Right hindlimb (tissue), 1 donor: ENCODE measurements at places on chromosomes 12 and 14.
A peak's percentile ranks its signal among the peaks of the same experiment; 100 is the strongest.

GRCh38 chr12:4091016-4091743, 182.4 kb upstream of the CCND2 start:
- DNase-seq, result no peak

DNA sequence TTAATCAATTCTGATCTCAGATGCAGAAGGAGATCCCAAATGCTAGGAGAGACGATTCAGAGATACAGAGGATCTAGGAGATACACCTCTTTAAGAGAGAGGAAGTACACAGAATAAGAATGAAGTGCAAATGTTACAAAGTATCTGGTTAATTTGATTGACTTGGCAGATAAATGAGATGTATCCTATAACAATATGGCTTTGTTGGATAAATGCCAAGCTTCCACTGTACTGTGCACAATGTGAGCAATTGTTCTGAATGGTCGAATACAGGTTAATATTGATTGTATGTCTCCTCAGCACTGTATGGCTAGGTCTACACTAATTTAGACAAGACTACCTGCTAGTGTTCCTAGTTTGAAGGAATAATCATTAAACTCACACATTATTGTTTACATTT, 119.6 kb upstream of the PTPRB start:
- DNase-seq, result no peak

DNA sequence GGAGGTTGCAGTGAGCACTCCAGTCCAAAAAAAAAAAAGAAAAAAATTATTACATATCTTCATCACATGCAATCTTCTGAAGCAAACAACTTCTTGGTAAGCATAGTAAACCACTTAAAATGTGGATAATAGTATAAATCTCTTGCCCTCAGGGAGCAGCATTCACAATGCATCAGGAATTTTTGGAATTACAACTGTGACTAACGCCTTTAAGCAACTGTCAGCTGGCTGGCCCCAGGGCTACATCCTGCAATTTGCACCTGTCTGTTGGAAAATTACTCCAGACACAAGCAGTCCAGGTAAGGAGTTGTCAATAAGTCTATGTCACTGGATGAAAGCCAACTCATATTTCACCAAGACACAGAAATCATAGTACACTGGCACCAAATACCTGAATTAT, 5.5 kb upstream of the SLC7A7 start:
- DNase-seq, result no peak

- no peak for DNase-seq
These were observed 27.2 kb downstream of the NOC4L start for GRCh38 chr12:132171293-132171967.

DNA sequence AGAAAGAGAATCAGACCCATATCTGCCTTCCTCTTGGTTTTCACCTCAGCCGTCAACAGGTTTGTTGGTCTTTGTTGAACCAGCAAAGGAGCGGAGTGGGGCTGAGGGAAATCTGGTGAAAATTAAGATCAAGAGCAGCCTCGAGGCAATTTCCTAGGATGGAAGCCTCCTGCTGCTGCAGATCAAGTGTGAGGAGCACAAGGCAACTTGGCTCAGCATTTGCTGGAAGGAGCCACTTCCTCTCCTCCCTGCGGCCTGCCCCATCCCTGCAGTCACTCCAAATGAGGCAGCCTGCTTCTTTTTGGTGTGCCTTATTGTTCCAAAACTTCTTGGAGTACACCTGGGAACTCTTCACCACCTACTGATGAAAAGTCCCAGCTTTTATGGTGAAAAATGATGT, 4.9 kb downstream of the TC2N start:
- DNase-seq, result no peak

- no peak for DNase-seq
These were observed 93.8 kb downstream of the SLC38A6 start for GRCh38 chr14:61074852-61075251.

GRCh38 chr12:30823764-30824163, 69.0 kb upstream of the CAPRIN2 start:
- DNase-seq, result no peak

DNA sequence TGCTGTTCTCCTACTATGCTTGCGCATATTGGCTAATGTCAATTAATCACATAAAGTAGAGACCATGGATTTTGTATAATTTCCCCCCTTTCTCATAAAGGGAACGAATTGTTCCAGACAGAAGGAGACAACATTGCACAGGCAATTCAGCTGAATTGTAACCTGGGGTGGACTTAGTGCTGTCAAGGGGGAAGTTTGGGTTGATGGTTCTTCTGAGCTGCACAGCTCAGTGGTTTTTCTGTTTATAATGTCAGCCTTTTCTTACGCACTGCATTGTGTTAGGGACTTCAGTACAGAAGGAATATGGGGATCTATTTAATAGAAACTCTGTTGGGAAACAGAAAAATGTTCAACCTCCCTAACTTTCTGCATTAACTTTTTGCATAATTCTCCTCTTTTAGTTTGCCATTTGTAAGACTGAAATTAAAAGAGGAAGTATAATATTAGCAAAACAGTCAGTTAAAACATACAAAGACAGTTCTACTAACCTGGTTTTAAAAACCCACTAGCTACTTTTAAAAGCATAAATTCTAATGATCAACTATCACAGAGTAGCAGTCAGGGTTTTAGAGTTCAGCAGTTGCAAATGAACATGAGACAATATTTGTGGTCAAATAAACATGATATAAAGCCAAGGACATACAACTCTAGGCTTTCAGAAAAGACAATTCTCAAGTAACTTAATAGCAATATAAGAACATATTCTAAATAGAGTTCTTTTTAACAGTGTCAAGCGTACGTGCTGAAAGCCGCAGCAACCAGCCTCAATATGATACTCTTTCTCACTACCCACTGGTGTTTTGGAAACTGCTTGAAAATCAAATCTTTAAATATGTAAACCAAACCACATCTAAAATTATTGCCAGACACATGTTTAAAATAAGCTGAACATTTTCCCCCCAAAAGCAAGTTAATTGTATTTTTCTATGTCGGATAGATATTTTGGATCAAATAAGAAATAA, 393.0 kb downstream of the FSCB start:
- no peak for DNase-seq

DNA sequence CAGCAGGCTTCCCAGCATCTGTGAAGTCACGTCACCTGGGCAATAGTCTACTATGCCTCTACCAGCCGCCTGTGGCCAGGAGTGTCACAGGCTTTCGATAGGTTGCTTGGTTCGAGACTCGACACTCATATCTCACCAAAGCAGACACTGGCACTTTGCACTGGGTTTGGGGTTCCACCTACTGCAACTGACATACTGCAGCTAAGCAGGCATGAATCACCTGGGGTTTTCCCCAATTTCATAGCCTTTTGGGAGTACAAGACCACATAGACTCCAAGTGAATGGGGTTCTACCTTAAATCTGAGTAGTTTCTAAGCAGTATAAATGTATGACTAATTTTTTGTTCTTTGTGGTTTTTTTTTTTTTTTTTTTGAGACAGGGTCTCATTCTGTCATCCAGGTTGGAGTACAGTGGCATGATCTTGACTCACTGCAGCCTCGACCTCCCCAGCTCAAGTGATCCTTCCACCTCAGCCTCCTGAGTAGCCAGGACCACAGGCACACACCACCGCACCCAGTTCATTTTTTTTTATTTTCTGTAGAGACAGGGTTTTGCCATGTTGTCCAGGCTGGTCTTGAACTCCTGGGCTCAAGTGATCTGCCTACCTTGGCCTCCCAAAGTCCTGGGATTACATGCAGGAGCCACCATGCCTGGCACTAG, 32.1 kb downstream of the DMAC2L start:
- no peak for DNase-seq

DNA sequence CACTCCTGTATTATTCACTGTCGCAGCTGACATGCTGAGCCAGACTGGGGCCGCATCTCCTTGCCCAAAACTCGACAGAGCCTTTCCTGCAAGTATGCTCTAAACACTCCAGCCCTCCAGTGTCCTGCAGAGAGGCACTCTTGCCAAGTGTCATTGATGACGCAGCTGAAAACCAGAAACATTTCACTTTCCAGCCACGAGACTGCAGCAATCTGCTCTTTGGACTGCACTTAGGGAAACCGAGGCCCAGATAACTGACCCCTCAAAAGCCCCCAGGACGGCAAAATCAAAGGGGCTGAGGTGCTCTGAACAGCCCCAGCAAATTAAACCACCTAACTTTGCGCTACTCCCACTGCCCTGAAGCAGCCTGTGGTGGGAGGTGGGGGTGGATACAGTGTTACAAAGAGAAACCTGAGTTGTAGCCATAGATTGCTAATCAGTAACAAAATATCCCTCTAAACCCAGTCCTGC, 2.6 kb downstream of the CCDC85C start:
- DNase-seq, result no peak

DNA sequence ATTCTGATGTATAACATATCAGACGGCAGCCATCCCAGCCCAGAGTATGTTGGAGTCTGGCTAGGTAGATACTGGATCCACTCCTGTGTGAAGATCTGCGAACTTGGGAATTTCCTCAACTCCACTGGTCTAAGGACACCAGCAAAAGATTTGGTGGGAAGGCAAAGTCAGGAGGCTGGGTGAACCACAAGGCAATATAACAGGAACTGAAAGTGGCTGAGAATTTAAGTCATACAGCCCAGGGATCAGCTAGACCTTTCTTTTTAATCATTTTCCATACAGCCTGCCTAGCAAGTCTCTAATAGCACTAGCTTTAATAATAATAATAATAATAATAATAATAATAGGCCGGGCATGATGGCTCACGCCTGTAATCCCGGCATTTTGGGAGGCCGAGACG, 34.8 kb downstream of the BRAP start:
- no peak for DNase-seq

DNA sequence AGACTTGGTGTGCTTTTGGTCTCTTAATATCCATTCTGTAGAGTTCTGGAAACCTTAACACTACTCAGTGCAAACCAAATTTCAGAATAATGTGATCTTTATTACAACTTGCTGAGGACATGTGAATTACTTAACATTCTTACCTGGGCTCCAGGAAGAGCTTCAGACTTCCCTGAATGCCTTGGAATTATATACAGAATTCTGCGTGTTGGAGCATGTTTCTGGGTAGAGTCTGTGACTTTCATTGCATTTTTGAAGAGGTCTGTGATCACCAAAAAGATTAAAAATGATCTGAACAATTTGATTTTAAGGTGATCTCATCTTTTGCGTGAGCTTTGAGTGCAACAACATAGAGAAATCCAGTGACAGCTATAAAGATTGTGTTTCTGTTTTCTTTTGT, 35.4 kb downstream of the ZDHHC17 start:
- DNase-seq, result no peak

DNA sequence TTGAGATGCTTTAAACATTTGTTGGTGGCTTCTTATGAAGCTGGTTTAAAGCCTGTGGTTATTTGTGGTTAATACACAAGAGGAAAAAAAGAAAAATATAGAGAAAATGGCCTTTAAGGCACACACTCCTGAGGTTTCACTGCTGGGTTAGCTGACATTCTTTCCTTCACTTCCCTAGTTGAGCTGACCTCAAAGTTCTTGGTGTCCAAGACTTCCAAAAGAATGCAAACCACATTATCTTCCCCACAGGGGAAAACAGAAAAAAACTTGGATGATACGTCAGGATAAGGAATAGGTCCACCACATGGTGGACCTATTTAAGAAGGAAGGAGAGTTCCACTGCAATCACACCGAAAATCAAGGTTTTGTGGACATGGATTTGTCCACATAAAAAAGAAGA, 94.3 kb downstream of the SLC25A21 start:
- no peak for DNase-seq

DNA sequence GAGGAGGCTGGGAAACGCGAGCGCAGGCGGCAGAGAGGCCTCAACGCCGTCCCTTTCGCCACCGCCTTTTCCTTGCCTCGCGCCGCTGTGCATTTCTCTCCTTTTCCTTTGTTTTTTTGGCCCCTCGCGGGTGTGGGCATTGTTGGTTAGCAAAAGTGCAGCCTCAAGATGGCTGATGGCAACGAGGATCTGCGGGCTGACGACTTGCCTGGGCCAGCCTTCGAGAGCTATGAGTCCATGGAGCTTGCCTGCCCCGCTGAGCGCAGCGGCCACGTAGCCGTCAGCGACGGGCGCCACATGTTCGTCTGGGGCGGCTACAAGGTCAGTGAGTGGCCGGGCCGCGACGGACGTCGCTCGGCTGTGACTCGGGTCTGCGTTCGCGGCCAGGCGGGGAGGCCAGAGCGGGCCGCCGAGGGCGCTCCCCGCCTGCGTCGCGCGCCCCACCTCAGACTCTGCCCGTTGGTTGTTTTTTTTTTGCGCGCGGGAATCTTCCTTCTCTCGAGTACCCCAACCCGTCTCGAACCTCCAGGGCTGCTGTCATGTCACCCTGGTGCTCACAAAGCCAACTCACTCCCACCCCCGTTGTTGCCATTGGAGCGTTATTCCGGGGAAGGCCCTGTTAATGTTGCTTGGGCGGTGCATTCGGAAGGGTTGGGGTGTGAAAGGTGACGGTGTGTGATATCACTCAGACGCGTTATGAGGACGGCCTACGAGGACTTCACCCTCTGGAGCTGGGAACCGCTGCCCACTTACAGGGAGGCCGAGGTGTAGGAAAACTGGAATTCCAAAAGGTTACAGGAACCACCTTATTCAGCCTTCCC, 558 bp downstream of the KLHDC2 start:
- DNase-seq, result peak; percentile 68

DNA sequence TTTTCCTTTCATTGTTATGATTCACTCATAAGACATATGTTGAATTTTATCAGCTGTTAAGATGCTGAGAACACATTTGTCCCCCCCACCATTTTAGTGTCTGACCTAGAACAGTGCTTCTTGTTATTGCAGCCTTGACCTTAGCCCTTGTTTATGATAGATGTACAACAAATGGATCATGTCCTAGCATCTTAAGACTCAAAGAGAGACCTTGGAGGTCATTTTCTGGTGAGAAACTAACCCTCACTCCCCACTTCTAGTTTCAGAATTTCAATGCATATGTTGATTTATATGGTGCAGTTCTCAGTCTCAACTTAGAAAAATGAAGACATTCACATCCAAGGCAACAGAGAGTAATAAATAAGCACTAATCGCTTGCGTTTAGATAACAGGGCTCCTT, 391.2 kb downstream of the AEBP2 start:
- no peak for DNase-seq

DNA sequence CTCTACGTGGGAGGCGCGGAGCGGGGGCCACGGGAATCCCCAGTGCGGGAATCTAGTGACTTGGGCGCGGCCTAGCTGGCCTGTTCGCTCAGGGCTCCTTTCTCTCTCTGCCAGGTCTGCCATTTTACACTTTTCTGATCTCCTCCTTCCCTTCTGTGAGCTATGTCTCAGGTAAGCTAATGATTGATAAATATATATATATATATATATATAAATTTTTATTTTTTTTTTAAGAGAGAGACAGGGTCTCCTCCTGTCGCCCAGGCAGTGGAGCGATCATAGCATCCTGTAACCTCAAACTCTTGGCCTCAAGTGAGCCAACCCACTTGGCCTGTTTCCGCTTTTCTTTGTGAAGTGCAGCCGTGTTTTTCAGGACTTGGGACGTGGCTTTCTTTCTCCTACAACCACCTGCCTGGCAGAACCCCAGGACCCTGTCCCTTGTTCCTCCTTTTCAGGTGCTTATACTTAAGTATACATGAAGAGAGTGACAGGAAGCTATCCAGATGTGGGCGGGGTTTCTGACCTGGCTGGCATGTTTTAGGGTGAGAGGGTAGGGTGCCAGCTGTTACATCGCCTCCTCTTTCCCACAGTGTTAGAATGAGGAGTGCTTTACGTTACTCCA, 547 bp downstream of the ZNF140 start:
- DNase-seq, result peak; percentile 17
